Dermis microvascular lymphatic vessel endothelial cell (primary cell): ENCODE measurements at places on chromosomes 2 and 18.

GRCh38 chr2:236776695-236777251 is 207.1 kb downstream of the ACKR3 start:
- peak; percentile 73 for DNase-seq

DNA sequence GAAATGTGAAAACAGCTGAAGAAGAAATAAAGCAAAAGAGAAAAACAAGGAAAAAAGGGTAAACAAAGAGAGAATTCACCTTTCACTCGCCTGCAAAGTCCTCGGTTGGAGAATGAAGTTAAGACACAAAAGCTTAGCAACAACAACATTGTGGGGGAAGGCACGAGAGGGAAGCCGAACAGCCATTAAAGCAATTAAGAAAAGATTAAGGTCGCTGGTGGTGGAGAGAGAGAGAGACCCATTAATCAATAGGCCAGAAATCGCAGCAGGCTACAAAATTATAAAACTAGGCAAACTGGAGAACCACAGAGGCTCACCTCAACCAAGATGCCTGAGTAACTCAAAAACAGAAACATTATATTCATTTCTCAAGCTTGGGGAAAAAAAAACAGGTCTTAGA is 120.0 kb upstream of the SIX3 start:
- no peak for DNase-seq

DNA sequence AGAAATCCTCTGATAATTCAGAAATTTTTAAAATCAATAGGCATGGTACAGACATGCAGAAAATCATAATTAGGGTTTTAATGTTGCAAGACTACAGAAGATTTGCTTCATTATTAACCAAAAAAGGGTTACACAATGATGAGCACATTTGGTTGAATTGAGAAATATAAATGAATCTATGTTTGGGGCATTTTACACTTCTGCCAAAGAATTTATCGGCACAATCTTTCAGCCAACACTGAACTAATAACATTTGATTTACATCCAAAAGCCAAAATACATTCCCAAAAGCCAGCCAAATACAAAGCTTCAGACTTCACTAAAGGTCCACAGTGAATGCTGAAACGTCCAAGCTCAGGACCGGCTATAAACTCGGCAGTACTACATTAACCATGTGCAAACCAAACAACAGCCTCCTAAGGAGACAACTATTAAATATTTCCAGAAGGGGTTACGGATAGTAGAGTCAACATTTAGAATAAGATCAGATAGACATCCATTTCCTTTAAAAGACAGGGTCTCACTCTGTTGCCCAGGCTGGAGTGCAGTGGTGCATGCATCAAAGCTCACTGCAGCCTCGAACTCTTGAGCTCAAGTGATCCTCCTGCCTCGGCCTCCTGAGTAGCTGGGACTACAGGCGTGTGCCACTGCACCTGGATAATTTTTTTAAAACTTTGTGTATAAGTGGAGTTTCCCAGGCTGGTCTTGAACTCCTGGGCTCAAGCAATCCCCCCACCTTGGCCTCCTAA is 29.4 kb downstream of the SPRED2 start:
- no peak for DNase-seq

- DNase-seq: no peak
Measured at GRCh38 chr2:65652066-65652465, 219.7 kb upstream of the SPRED2 start.

- no peak for DNase-seq
Measured at GRCh38 chr2:69618362-69618761, 25.2 kb downstream of the AAK1 start.

GRCh38 chr18:58525928-58526424 is 102.9 kb downstream of the ALPK2 start:
- DNase-seq: no peak
